ENCODE measurements at places on chromosomes 4 and X.
A peak's percentile ranks its signal among the peaks of the same experiment; 100 is the strongest.

DNA sequence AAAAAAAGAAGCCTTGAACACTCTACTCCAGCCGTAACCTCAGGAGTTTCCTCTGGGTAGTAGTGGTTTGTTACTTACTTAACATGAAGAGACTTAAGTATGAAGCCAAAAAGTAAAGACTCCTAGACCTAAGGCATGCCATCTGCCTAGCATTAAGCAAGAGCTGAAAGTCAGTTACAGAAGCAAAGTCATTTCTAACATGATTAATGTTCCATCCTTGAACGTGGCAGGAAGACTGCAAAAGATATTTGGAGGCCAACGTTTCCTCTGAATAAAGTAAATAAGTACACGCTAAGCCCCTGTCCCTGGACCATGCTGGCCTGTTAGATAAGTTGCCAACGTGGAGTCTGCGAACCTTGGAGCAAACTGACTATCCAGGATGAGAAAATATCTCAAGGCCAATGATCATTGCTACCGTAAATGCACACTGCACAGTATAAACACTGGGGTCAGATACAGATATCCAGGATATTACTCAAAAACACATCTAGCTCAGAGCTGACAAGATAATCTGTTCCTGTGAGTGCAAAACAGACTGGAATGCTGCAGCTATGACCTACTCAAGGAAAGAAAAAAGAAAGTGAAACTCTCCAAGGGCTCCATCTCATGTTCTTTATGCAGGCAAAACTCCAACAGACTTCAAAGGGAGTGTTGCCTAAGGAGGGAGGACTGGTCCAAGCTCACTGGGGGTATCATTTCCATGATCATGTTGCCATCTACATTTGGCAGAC lies 255.8 kb downstream of the COL25A1 start:
- DNase-seq, result peak; percentile 66

GRCh38 chrX:16958356-16958755 lies 11.9 kb downstream of the REPS2 start:
- DNase-seq, result no peak

DNA sequence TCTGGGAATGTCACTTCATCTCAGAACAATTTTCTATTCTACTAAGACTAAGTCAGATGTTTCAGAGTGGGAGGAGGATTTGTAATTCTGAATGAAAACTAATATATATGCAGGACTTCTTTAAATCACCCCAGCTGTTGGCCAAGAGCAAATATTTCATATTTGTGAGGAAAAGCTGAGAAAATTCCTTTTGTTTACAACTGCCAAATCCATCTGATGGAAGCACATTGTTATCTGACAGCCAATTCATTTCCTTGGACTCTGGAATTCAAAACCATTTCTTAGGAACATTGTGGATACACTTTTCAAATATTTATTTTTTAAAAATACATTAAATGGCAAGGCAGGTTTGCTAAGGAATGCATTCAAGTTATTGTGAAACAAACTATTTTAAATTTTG lies 8.0 kb downstream of the SLIT2 start:
- no peak for DNase-seq

GRCh38 chrX:124726881-124727280 lies 380.5 kb downstream of the SH2D1A start:
- DNase-seq, result no peak

DNA sequence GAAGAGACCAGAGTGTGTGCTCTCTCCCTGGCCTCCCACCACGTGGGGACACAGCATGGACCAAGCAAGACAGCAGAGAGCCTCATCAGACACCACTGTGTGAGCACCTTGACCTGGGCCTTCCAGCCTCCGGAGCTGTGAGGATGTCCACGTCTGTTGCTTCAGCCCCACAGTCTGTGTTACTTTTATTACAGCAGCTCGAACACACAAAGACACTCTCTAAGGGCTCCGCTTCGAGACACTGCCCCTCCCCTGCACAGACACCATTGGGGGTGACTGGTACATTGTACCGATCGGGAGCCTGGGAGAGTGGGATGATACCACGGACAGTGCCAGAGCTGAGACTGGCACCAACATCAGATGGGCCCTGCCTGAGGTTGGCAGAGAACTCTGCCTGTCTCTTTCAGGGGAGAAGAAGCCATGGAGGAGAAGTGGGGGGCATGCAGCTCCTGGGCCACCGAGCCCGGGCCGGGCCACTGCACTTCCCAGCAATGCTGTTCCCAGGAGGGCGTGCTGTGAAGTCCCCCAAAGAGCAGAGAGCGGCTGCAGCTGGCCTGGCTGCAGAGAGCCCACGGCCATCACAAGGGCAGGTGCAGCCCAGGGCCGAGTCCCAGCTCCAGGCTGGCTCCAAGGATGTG lies 48.1 kb upstream of the HMX1 start:
- no peak for DNase-seq

DNA sequence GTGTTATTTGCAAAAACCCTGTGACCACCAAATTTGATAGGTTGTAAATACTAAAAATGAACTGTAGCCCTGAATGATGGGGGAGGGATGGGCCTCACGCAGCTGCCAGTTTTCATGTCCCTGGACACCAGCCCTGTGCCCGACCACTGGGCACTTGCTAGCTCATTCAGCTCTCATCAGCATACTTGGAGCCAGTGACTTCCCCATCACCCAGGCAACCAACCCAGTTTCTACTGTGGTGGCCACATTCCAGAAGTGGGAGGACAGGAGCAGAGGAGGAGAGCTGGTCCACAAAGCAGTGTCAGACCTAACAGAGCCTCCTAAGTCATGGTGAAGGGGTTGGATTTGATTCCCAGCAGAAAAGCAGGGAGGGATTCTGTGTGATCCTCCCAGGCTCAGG lies 128.2 kb downstream of the CPEB2 start:
- DNase-seq, result peak; percentile 40

DNA sequence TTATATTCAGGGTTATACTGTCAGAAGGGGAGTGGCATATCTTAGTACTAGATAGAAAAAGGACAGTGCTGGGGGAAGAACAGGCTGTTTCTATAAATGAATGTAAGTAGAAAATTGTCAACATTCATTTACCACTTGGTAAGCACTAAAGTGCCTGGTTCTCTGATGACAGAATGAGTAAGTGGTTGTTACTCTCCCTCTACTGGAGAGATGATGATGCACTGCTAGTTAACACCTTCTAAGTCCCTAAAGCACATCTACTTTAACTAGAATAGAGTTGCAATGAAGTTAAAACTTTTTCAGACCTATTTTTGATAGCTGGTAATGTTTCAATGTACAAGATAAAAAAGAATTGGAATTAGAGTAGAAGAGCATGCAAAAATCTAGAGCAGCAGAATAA lies 214.5 kb downstream of the KLHL4 start:
- no peak for DNase-seq

DNA sequence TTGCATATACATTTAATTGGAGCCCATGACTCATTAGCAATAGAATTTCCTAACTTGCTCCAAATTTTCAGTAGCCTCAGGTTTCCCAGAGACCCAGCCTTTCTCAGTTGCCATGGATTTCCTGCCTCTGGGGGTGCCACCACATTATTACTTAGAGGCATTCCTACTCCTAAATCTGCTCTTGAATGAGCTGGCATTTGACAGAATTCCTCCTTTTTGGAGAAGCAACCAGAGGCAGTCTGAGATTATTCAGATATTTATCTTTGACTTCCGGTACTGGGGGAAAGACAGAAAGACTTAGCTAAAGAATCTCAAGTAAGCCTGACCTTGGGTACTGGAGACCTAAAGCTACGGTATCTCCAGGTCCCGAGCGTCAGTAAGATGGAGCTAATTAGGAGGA lies 76.3 kb downstream of the DCHS2 start:
- peak; percentile 1 for DNase-seq

- DNase-seq, result peak; percentile 36
Measured at GRCh38 chr4:141563723-141564122, 72.7 kb upstream of the IL15 start.

GRCh38 chr4:152185786-152186550 lies 349.9 kb downstream of the FBXW7 start:
- no peak for DNase-seq

DNA sequence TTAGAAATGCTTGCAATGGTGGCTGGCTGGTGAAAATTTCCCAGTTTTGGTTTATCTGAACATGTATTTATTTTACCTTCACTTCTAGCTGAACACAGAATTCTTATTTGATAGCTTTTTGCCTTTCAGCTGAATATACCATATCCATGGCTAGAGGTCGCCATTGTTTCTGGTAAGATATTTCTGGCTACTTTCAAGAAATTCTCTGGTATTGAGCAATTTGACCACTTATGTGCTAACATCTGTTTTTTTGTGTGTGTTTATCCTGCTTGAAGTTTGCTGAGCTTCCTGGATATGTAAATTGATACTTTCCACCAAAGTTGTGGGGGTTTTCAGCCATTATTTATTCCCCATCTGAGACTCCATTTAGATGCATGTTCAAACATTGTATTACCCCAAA lies 75.4 kb downstream of the FBXW7 start:
- peak; percentile 15 for DNase-seq

GRCh38 chr4:5821665-5822358 lies 71.1 kb downstream of the CRMP1 start:
- DNase-seq, result no peak

- no peak for DNase-seq
Measured at GRCh38 chr4:137881641-137882040, 349.3 kb upstream of the PCDH18 start.

DNA sequence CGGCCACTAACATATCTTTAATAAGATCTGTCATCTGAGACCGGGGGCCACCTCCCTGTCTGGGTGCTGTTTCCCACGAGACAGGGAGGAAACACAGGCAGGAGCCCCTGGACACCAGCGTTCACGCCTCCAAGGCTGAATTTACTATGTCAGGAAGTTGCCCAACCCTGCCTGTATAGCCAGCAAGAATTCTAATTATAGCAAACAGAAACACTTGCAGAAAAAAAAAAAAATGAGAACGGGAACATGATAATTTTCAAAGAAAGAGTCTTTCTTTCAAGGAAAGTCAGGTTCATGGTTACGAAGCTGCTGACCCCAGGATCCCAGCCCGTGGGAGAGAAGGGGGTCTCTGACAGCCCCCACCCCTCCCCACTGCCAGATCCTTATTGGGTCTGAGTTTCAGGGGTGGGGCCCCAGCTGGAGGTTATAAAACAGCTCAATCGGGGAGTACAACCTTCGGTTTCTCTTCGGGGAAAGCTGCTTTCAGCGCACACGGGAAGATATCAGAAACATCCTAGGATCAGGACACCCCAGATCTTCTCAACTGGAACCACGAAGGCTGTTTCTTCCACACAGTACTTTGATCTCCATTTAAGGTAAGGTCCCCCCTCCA lies at the start of gene IL3RA:
Gene IL3RA, plus strand, starts transcription at position 455 of the 613 bp plus-strand sequence. CDS start 4,981 bp downstream, outside the sequence.
- peak; percentile 15 for DNase-seq

- DNase-seq, result peak; percentile 2
Measured at GRCh38 chr4:172692701-172693100, 475.9 kb upstream of the GALNT7 start.

DNA sequence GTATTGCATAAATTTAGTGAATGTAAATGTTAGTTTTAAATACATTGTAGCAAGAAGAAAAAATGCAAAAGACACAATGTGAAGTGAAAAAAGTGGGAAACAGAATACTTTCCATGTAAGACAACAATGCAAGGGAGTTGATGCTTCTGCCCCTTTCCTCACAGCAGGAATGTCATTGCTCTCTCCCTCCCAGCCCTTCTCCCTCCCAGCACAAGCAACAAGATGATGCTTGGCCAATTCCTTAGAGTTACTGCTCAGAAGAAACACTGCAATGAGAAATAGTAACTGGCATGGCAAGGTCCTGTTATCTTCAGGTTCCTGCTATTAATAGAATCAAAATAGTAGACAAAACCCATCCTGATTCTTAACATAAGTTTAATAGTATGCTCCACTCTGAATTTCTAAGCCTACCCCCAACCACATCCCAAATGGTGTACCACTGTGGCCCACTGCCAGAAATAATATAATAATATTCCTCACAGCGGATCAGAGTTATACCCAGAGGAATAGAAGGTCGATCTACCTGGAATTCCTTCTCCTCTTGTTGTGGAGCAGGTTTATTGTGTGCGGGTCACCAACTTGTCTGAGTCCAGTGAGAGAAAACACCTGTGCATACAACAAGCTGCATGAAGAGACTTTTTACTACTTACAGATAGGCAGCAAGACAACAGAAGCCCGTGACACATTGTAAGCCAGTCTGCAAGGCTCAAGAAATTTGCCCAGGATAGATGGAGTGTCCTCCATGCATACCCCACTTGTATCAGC lies 69.8 kb upstream of the SLC7A11 start:
- DNase-seq, result peak; percentile 80
